Uterus (tissue), 4 donors: ENCODE measurements at places on chromosomes 16 and 17.

DNA sequence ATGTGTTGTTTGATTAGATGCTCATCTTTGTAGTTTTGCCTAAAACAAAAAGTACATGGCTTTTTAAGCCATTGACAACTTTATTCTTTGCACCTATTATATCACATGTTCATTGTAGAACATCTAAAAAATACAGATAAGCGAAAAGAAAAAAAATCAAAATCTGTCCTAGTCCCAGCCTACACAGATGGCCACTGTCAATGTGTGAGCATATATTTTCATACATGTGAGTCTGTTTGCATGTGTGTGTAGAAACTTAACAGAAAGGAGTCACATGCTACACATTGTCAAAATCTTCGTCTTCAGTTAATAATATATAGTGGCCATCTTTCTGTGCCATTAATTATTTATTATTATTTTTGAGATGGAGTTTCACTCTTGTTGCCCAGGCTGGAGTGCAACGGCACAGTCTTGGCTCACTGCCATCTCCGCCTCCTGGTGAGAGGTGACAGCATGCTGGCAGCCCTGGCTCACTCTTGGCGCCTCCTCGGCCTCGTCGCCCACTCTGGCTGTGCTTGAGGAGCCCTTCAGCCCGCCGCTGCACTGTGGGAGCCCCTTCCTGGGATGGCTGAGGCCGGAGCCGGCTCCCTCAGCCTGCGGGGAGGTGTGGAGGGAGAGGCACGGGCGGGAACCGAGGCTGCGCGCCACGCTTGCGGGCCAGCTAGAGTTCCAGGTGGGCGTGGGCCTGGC lies 68.5 kb upstream of the AMZ2 start:
- DNase-seq = no peak

- DNase-seq = no peak
Measured at GRCh38 chr16:67462279-67462655, 18.7 kb downstream of the ATP6V0D1 start.

- DNase-seq = no peak
Measured at GRCh38 chr16:273547-274421, 2.0 kb downstream of the RGS11 start.

GRCh38 chr16:5709889-5710288 lies 612.3 kb upstream of the EEF2KMT start:
- no peak for DNase-seq

DNA sequence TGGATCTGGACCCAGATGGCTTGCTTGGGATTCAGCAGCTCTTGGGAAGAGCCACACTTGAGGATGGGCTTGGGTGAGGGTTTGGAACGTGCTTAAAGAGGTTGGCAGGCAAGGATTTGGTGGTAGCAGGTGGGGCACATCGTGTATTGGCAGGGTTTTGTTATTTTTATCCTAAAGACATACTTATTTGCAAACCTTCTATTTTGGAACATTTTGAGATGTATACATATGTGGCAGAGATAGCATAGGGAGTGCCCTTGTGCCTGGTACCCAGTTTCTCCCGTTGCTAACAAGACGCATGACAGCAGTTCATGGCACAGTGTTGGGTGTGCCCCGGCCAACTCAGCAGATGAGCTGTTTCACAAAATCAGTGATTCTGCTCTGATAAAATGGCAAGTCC lies 9.1 kb downstream of the BANP start:
- DNase-seq = no peak

- DNase-seq = no peak
Measured at GRCh38 chr17:81563861-81564586, 11.9 kb upstream of the FAAP100 start.

DNA sequence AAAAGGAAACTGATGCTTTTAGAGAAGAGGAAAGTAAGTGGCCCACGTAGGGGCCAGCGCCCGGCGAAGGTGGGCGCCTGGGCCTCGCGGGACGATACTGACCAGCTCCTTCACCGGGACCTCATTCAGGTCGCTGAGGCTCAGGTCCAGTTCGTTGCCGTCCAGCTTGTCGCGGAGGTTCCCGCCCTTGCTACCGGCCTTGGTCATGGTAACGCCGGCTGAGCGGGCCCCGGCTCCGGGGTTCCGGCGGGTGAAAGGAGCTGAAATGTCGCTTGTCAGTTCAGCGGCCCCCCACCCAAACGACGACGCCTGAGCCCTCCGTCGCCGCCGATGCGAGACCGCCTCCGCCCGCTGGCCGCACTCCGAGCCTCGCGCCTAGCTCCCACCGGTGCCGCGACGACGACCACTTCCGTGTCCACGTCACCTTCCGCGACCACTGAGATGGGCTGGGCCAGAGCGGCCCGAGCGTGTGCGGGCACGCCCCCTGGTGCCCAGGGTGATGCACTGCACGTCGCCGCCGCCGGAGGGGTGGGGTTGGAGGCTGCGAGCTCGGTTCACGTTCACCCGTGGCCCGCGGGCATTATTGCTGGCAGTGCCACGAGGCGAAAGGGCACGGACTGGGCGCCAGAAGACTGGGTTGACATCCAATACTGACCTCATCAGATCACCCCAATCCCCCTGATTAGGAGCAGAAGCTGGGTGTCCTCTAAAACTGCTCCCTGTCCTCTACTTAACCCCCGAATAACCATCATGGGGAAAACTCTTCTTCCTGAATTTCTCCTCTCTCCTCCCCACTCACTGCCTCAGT lies at the start of gene LRRC59:
Gene LRRC59 (minus strand): TSS at position 413 of the 808 bp plus-strand sequence. CDS start 206 bp downstream, at position 207.
- DNase-seq = peak; percentile 85

- DNase-seq = no peak
Measured at GRCh38 chr17:34765291-34765690, 185.9 kb downstream of the TMEM132E start.

DNA sequence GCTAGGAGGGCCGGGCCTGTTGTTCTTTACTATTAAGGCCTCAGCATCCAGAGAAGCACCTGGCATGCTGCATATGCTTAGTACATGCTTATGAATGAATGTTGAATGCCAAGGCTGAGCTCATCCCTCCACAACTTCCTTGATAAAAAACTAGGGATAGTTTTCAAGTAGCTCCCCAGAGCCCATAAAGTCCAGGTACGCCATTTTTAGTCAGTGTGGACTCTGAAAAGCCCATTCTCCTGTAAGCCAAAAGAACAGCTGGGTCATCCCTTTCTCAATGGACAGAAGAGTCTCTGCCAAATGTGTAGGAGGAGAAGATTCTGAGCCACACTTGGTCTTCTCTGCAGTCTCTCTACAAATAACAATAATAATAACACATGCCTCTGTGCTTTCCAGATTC lies 8.9 kb upstream of the ITGB3 start:
- DNase-seq = peak; percentile 52

DNA sequence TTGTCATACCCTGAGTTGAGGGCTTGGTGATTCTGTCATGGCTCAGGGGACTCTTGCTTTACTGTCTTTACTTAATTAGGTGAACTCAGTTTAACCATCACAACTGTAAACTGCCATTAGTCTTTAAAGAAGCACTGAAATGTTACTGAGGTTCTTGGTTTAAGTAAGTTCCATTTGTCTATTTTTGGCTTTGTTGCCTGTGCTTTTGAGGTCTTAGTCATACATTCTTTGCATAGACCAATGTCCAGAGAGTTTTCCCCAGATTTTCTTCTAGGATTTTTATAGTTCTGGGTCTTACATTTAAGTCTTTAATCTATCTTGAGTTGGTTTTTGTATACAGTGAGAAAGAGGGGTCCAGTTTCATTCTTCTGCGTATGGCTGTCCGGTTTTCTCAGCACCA lies 137.5 kb downstream of the SOCS1 start:
- DNase-seq = no peak

GRCh38 chr17:56545930-56546329 lies 47.6 kb upstream of the NOG start:
- DNase-seq = no peak

DNA sequence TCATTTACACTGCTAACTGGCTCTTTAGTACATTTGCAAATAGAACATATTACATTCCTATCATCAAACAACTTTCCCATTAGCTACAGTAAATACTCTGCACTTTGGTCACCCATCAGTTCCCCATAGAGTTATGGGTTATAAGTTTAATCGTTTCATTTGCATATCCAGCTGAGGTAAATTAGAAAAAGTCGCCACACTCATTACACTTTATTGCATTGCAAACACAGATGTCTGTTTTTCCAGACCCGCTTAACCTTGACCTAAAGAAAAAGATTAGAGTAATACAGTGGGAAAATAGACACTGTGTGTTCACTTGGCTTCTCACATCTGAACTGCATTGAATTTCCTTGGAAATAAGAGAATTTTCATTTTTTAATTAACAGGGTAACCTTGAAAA lies 213.1 kb upstream of the PSMD7 start:
- DNase-seq = no peak

DNA sequence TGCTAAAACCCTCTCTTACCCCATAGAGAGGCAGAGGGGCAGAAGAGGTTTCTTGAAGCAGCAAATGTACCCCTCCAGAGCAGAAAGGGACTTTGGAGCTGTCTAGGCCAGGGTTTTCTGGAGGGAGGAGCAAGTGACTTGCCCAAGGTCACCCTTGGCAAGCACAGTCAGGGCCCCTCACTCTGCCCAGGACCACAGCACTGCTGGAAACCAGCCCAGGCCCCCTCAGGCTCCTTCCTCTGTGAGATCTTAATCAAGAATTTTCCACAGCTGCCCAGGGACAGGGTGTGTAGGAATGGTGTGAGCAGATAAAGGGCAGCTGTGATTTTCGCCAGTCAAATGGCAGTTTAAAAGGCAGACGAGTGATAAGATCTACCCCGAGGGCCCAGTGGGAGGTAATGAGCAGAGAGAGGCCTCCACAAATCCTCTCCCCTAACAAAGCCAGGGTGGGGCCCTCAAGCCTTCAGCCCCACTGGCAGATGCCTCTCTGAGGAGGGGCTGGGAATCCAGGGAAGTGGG lies 3.9 kb upstream of the SLC12A3 start:
- DNase-seq = no peak

DNA sequence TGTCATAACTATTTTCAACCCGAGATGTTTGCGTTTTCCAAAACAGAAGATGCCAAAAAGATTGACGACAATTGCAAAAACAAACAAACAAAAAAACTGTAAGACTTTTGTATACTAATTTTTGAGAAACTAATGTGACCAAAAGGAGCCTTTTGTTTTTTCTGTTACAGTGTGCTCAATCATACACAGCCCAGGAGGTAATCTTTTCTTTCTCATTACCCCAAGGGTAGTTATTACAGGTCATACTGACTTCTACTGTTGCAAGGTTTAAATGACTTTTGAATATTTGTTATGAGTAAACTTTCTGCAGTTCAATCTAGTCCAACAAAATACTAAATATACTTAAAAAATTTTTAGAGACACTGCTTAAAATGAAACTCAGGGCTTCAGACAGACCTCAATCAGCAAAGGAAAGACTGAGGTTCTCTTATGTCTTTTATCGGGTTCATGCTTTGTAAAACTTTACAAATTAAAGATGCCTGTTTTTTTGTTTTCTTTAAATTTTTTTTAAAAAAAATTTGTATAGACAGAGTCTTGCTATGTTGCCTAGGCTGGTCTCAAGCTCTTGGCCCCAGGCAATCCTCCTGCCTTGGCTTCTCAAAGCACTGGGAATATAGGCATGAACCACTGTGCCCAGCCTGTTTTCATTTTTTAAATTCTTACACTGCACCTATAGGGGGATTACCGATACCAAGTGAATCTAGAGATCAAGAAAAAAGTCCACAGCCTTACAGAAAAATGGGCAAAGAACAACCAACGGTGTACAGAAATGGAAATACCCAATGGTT lies 47.6 kb downstream of the SPOP start:
- DNase-seq = no peak

- peak; percentile 75 for DNase-seq
Measured at GRCh38 chr17:80991645-80992076, at the start of gene CHMP6. TSS of gene CHMP6 (plus strand) at chr17:80991841. CDS start at chr17:80991919, 78 bp downstream.

DNA sequence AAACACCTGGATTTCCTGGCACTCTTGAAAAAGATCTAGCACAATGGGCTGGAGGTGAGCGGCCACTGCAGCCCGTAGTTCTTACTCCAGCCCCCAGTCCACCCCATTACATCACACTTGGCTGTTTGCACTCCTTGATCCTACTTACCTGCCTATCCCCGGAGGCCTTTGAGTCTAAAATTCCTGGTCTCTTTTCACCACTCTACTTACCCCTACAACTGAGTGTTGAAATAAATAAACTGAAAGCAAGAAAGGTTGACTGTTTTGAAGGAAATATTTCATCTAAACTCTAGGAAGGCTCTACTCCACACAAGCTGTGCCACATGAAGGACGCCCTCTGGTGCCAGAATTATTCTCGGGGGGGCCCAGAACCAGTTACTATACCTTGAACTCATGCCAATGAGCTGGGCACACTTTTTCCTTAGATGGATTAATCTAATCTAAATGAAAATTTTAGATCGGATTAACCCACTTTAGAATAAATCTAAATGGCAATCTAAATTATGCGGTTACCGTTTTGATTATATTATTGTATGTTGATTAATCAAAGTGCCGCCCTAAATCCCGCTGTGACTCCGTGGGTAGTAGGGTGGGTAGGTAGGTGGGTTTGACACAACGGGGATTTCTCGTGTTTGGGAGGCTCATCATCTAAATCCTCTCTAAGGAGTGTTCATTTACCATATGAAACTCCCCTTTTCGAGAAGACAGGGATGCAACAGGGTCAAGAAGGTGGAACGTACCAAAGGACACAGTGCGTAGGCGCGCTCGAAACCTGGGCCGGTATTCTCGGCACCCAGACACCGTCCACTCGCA lies 651 bp upstream of the EIF1 start:
- peak; percentile 58 for DNase-seq
